A549 treated with RU486 at 1 μM for 4 hours (cell line): ENCODE measurements at places on chromosomes 2 and 18. TPM values are rescaled to one million over a fixed set of nuclear protein-coding genes. Genes with fewer than 3 reads are reported as not detected.

The YES1 gene
- 10.9 to 31.3 TPM (median 24.3 TPM) in 5 replicates for total RNA-seq

The DRC1 gene
- 0.14 to 0.61 TPM (median 0.26 TPM) in 4 of 5 replicates, not detected in the other for total RNA-seq

The ASXL3 gene
- total RNA-seq: not detected in 5 replicates

The UPP2 gene
- total RNA-seq: not detected in 5 replicates

The PLB1 gene
- 1.1 to 2.6 TPM (median 1.9 TPM) in 5 replicates for total RNA-seq

The AGXT gene
- total RNA-seq: not detected in 5 replicates

The CRACDL gene
- 0.32 to 1.4 TPM (median 0.52 TPM) in 5 replicates for total RNA-seq

The C18orf32 gene
- total RNA-seq: 9.3 to 25.7 TPM (median 24.9 TPM) in 5 replicates

The TRIP12 gene
- 87.1 to 126 TPM (median 89.4 TPM) in 5 replicates for total RNA-seq

The MYO5B gene
- 10.2 to 15.1 TPM (median 12.8 TPM) in 5 replicates for total RNA-seq

The PSMD1 gene
- 111 to 140 TPM (median 117 TPM) in 5 replicates for total RNA-seq

The LYPD6 gene
- total RNA-seq: 0.03 to 0.07 TPM (median 0.06 TPM) in 4 of 5 replicates, not detected in the other

The CENPA gene
- total RNA-seq: 47.2 to 64.0 TPM (median 55.1 TPM) in 5 replicates

The ACADL gene
- total RNA-seq: 0.09 to 0.18 TPM in 2 of 5 replicates, not detected in the others

The ARPC2 gene
- total RNA-seq: 272 to 316 TPM (median 301 TPM) in 5 replicates

The CXCR4 gene
- total RNA-seq: 0.29 to 0.65 TPM (median 0.42 TPM) in 5 replicates

The RAPGEF4 gene
- total RNA-seq: 0.11 to 0.23 TPM (median 0.12 TPM) in 5 replicates

The IL1RN gene
- total RNA-seq: 0.14 to 0.42 TPM (median 0.25 TPM) in 4 of 5 replicates, not detected in the other

The ERFE gene
- total RNA-seq: 6.1 to 10.0 TPM (median 8.4 TPM) in 5 replicates

The TMEM178A gene
- 0.10 to 0.20 TPM (median 0.15 TPM) in 3 of 5 replicates, not detected in the others for total RNA-seq

The NOSTRIN gene
- 1.7 to 2.3 TPM (median 2.0 TPM) in 5 replicates for total RNA-seq

The C2orf76 gene
- total RNA-seq: 8.7 to 15.4 TPM (median 12.9 TPM) in 5 replicates

The LYPD6B gene
- not detected in 5 replicates for total RNA-seq

The TRABD2A gene
- 7.8 to 12.1 TPM (median 11.2 TPM) in 5 replicates for total RNA-seq

The FAM237A gene
- total RNA-seq: not detected in 5 replicates

The DAPL1 gene
- not detected in 5 replicates for total RNA-seq

The MAIP1 gene
- total RNA-seq: 32.3 to 42.5 TPM (median 38.0 TPM) in 5 replicates

The STAM2 gene
- 4.1 to 10.8 TPM (median 9.7 TPM) in 5 replicates for total RNA-seq

The TUBA4B gene
- total RNA-seq: 0.18 to 0.69 TPM (median 0.35 TPM) in 5 replicates

The SLC4A5 gene
- 0.17 to 0.68 TPM (median 0.43 TPM) in 5 replicates for total RNA-seq

The ANKRD39 gene
- 19.9 to 23.2 TPM (median 21.7 TPM) in 5 replicates for total RNA-seq

The IL1F10 gene
- total RNA-seq: not detected in 5 replicates

The CFLAR gene
- 70.8 to 82.4 TPM (median 78.8 TPM) in 5 replicates for total RNA-seq

The EXOC6B gene
- total RNA-seq: 5.6 to 7.8 TPM (median 7.1 TPM) in 5 replicates

The RAB17 gene
- 0.15 to 1.1 TPM (median 0.34 TPM) in 5 replicates for total RNA-seq

The PRADC1 gene
- total RNA-seq: 19.3 to 24.1 TPM (median 23.6 TPM) in 5 replicates

The MOGAT1 gene
- not detected in 5 replicates for total RNA-seq

The NT5C1B gene
- total RNA-seq: not detected in 5 replicates

The VSNL1 gene
- total RNA-seq: not detected in 5 replicates

The CAVIN2 gene
- total RNA-seq: 6.9 to 13.5 TPM (median 12.4 TPM) in 5 replicates
